ENCODE measurements at places on chromosomes 13 and 19. TPM values are rescaled to one million over a fixed set of nuclear protein-coding genes. Genes with fewer than 3 reads are reported as not detected.

TFPT gene
- 13.9 TPM for total RNA-seq

CTXN1 gene
- total RNA-seq, result 0.18 TPM

TMPRSS9 gene
- total RNA-seq, result not detected

GRK1 gene
- not detected for total RNA-seq

BCKDHA gene
- total RNA-seq, result 47.7 TPM

KLK6 gene
- not detected for total RNA-seq

CBY2 gene
- total RNA-seq, result not detected

RPL18 gene
- total RNA-seq, result 2,632 TPM

METTL21C gene
- not detected for total RNA-seq

LGALS14 gene
- not detected for total RNA-seq

KLK3 gene
- not detected for total RNA-seq

ADAT3 gene
- total RNA-seq, result 4.0 TPM

POLR1G gene
- total RNA-seq, result 8.1 TPM

ZNF700 gene
- total RNA-seq, result 2.9 TPM

ZNF536 gene
- total RNA-seq, result not detected

SLC1A5 gene
- total RNA-seq, result 295 TPM

RINL gene
- 2.3 TPM for total RNA-seq

ERICH6B gene
- total RNA-seq, result not detected

LPAR6 gene
- total RNA-seq, result 8.3 TPM

VN1R2 gene
- total RNA-seq, result not detected

GJA3 gene
- under 0.01 TPM for total RNA-seq

FOSB gene
- total RNA-seq, result 81.4 TPM

GTF2F1 gene
- total RNA-seq, result 26.4 TPM

SH2D3A gene
- not detected for total RNA-seq

GPR18 gene
- not detected for total RNA-seq

SIGLEC6 gene
- 0.36 TPM for total RNA-seq

SRRM5 gene
- not detected for total RNA-seq

ZNF534 gene
- total RNA-seq, result not detected

UBE2L5 gene
- total RNA-seq, result not detected

TEAD2 gene
- 27.6 TPM for total RNA-seq

COG3 gene
- 34.5 TPM for total RNA-seq

CGB8 gene
- total RNA-seq, result not detected

ATP8B3 gene
- total RNA-seq, result 1.1 TPM

SOX21 gene
- not detected for total RNA-seq

S1PR4 gene
- total RNA-seq, result not detected

ACP7 gene
- not detected for total RNA-seq

NKG7 gene
- not detected for total RNA-seq

CGB5 gene
- not detected for total RNA-seq

ZNF729 gene
- total RNA-seq, result not detected

CEACAM16 gene
- not detected for total RNA-seq

TUBGCP3 gene
- 7.8 TPM for total RNA-seq

RNF17 gene
- 0.32 TPM for total RNA-seq
